ENCODE measurements at places on chromosomes 7 and 10. TPM values are rescaled to one million over a fixed set of nuclear protein-coding genes. Genes with fewer than 3 reads are reported as not detected.

The SAMD9L gene
- total RNA-seq: 0.09 TPM

The NIPSNAP2 gene
- 42.0 TPM for total RNA-seq

The C10orf53 gene
- 1.5 TPM for total RNA-seq

The RNF133 gene
- not detected for total RNA-seq

The CTNNA3 gene
- total RNA-seq: 0.28 TPM

The CALHM2 gene
- 1.1 TPM for total RNA-seq

The CD36 gene
- 0.32 TPM for total RNA-seq

The RAMP3 gene
- not detected for total RNA-seq

The ATOH7 gene
- total RNA-seq: 2.2 TPM

The SNX10 gene
- 19.1 TPM for total RNA-seq

The ASNS gene
- 273 TPM for total RNA-seq

GRCh38 chr7:143480501-143480900 lies 2.8 kb downstream of the TAS2R41 start:
- ATAC-seq: no peak

DNA sequence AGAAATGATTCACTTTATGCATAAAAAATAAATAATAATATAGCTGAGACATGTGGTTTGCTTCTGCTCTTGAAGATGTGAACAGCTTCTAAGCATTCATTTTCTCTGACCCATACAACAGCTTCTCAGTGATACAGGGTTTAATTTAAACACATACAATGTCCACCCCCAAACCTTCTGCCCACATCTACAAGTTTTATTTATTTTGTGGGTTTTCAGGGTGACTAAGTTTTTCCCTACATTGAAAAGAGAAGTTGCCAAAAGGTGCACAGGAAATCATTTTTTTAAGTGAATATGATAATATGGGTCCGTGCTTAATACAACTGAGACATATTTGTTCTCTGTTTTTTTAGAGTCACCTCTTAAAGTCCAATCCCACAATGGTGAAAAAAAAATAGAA lies 17.2 kb downstream of the INHBA start:
- ATAC-seq: no peak

DNA sequence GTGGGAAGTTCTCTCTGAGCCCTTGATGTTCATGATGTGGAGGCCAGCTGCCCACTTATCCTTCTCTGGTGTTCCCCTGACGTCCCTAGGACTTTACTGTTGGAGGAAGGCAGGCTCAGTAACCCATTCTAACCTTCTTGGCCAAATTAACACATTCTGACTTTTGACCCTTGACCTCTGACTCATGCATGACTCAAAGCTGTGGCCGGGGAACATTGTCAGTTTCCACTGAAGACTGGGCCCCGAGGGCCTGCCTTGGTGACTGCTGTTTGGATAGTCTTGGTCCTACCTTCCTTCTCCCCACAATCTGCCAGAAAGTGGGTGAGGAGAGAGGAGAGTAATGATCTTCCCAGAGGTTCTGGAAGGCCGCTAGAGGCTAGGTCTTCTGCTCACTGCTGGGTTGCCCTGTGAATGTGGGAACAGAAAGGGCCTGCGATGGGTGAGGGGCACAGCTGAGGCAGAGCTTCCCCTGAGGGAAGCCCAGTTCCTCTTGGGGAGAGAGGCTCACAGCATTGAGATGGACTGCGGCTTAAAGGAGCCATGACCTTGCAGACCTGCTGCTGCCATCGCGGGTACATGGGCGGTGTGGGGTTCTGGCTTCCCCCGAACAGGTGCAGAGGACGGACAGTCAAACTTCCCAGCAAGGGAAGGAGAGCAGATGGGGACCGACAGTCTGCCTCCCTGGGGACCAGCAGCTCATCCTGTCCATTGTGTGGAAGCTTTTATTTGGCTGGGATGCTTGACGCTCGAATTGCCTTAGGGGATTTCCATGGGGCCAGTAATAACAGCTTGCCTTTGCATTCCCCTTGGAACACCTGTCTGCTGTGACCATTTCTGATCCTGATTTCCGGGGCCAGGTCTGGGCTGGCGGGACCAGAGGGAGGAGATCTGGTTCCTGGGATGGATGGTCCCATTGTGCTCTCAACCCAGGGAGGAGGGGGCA lies 43.8 kb downstream of the ADAMTS14 start:
- no peak for ATAC-seq

DNA sequence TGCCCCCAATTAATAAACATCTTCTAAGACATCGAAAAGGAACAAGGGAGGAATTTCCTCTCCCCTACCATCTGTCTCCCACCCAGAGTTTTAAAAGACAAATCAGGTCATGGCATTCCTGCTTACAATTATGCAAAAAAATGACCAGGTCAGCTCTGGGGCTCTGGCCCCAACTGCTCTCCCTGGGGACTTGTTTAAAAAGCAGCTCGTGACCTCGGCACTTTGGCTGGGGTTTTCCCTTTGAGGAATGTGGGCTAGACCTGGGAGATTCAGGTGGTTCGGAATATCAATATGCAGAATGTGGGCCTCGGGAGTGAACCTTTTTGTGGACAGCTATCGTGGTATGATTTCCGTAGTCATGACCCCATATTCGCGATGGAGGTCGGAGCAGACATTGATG lies 648 bp upstream of the RADIL start:
- ATAC-seq: no peak

GRCh38 chr7:134396031-134396430 lies 62.9 kb downstream of the AKR1B1 start:
- no peak for ATAC-seq

DNA sequence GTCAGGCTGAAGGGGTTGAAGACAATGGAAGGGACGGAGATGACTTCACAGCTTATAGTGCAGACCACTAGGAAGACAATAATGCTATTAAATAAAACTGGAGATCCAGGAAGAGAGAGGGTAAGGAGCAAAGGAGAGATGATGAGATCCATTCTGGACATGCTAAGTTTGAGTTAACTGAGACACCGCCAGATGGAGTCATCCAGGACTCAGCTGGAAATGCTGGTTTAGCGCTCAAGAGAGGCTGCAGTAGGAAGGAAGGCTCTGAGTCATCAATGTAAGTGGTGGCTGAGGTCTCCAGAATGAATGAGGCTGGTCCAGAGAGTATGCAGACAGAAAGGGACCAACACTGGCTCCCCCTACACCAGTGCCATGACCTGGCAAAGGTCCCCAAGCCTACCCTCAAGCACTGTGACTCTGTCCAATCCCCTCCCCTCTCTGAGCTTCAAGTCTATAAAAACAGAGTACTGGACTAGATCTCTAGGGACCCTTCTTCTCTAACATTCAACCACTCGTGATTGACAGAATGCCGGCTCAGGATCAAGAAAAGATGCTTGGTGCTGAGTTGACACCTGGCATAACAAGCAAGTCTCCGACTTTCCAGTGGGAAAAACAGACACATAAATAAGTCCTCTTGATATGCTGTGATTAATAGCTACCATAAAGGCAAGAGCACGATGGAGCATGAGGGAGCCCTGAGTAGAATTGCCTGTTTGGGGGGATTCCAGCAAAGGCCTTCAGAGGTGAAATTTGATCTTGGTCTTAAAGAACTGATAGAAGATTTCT lies 8.9 kb downstream of the GFRA1 start:
- peak; percentile 62 for ATAC-seq

DNA sequence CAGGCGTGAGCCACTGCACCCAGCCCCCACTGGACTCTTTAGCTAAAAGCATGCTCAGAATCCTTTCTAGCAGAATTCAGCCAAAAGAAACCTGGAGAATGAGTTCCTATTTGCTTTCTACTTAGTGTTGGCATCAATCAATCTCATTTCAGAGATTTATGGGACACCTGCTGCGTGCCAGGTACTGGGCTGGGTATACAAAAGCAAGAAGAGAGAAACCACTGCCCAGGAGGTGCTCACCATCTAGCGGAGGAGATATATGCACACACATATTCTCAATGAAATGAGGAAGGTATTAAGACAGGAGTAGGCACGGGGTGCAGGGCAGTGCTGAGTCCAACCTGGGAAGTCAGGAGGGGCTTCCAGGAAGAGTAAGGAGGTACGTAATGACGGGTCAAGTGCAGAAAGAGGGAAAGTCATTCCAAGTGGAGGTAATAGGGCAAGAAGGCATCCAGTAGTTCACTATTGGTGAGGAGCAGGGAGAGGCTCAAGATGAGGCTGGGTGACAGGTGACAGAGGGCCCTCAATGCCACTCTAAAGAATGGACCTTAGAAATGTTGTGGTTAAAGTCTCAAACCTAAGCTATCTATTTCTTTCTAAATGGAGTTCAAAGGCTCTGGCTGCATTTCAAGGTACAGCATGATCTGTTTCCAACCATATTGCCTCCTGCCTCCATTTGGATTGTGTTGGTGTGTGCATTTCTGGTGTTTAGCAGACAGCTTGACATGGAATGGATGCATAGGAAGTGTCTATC lies 22.1 kb downstream of the ABLIM1 start:
- no peak for ATAC-seq

GRCh38 chr7:39248692-39249090 lies 271.0 kb downstream of the POU6F2 start:
- ATAC-seq: no peak

DNA sequence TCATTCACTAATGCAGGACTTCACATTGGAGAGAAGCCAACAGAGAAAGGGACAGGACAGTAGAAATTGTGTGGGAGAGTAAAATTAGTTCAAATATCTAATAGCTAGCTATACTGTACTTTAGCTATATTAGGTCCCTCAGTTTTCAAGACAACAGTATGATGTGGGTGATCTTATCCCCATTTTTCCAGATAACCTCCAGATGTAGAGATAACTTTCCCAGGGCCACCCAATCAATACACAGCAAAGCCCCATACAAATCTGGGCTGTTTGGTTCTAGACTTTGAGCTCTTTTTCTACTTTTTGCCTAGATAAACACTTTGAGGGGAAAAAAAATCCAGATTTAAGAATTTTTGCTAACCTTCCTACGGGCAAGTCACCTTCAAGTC lies 482 bp upstream of the CLDN12 start:
- ATAC-seq: no peak

- ATAC-seq: peak; percentile 90
Observed at GRCh38 chr7:116862234-116862950, at the start of gene CAPZA2. CAPZA2 (plus strand) TSS chr7:116862587; CDS start chr7:116862612, 25 bp downstream.

- ATAC-seq: no peak
Observed at GRCh38 chr10:44832595-44833390, 78.3 kb upstream of the TMEM72 start.

- ATAC-seq: no peak
Observed at GRCh38 chr10:119655566-119656001, 4.4 kb downstream of the BAG3 start.

DNA sequence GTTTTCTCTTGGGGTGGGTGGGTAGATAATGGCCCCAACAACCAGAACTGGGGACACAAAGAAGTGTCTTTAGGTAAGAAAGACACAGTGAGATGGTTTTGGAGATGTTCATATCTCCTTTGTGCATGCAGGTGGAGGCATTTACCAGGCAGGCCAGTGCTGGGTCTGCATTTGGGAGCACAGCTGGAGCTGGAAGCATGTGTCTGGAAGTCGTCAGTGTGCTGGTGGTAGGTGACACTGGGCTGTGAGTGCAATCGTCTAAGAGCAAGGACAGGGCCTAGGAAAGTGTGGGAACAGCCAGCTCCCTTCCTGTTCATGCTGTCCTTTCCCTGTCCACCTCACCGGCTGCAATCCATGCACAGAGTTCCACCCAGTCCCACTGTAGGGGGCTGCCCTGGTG lies 88.3 kb upstream of the ZNF32 start:
- ATAC-seq: no peak

DNA sequence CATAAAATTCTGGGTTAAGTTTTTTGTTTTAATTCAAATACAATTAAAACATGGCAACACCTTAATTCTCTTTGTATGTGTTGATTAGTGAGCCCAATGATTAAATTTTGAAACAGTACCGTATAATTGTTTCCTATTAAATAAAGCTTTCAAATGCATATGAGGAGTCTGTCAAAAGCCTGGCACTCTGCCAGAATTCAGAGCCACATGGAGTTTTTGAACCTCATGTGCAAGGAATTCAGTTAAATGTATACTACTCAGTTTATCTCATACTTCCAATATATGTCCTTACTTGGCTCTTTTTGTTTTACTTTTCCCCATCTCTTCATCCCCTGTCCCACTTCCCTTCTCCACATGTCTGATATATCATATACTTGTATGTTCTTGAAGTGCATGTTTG lies 165.6 kb upstream of the FAM3C start:
- ATAC-seq: no peak

- no peak for ATAC-seq
Observed at GRCh38 chr7:77252506-77252905, 52.9 kb upstream of the FGL2 start.

- no peak for ATAC-seq
Observed at GRCh38 chr7:41880107-41880506, 177.2 kb upstream of the INHBA start.

DNA sequence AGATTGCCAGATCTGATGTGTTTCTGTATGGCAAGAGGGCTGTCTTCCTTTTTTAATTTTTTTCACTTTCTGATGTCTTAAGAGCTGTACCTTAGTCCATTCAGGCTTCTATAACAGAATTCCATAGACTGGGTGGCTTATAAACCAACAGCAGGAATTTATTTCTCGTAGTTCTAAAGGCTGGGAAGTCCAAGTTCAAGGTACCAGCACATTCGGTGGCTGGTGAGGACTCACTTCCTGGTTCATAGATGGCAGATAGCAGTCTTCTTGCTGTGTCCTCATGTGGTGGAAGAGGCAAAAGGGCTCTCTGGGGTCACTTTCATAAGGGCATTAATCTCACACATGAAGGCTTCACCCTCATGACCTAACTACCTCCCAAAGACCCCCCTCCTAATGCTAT lies 20.8 kb downstream of the GPNMB start:
- no peak for ATAC-seq

- ATAC-seq: no peak
Observed at GRCh38 chr7:73678862-73679261, 4.4 kb downstream of the DNAJC30 start.

- ATAC-seq: no peak
Observed at GRCh38 chr7:44630792-44631457, 24.5 kb downstream of the OGDH start.

DNA sequence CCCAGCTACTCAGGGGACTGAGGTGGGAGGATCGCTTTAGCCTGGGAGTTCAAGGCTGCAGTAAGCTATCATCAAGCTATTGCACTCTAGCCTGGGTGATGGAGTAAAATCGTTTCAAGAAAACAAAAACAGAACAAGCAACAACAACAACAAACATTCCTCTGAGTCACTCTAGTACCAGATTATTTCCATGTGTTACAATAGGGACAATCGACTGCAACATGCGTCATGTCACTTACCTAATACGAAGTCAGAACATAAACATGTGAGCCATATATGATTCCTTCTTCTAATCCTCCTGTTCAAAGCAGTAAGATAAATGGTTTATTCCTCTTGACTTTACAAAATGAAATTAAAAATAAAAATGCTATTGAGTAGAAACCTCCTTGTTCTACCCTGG lies 57.3 kb downstream of the ZNF438 start:
- ATAC-seq: no peak

Data from motor neuron (in vitro differentiated cells).